ENCODE measurements at places on chromosomes 6 and 20. TPM values are rescaled to one million over a fixed set of nuclear protein-coding genes. Genes with fewer than 3 reads are reported as not detected.

- DNase-seq: no peak
Measured at GRCh38 chr6:110532431-110532830, 56.0 kb upstream of the SLC22A16 start.

GRCh38 chr6:65776332-65776731, 69.3 kb upstream of the EYS start:
- DNase-seq: no peak

DNA sequence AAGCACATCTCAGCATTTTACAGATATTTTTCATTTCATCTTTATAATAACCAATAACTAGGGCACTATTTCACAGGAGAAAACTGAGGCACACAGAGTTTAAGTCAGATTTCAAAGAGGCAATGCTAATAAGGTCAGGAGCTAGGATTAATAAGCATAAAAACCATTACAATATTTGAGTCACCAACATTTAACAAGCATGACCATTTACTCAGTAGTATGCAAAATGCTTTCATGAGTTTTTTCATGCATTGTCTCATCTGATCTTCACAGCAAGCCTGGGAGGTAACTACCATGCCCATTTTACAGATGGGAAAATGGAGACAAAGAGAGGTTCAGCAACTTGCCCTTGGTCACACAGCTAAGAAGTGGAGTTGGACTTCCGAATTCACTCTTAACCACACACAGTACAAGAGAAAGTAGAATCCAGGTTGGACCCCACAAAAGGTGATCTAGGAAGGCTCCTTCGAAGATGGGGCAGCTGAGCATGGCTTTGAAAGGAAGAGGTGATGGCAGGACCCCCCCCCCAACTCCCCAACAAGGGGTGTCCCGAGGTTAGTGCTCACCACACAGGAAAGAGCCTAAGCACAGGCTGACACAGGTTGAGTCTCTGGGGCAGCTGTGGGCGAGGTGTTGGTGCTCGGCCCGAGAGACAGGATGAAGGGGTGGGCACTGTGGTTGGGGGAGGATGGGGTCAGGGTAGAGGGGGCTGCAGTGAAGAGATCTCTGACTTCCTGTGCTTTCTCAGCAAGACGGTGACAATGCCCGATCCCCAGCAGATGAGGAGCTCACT, 108.8 kb downstream of the PREX1 start:
- DNase-seq: no peak

The CLPSL1 gene
- not detected for polyA plus RNA-seq

The TGM6 gene
- polyA plus RNA-seq: not detected
